ENCODE measurements at places on chromosomes 6 and 20.
A peak's percentile ranks its signal among the peaks of the same experiment; 100 is the strongest.

DNA sequence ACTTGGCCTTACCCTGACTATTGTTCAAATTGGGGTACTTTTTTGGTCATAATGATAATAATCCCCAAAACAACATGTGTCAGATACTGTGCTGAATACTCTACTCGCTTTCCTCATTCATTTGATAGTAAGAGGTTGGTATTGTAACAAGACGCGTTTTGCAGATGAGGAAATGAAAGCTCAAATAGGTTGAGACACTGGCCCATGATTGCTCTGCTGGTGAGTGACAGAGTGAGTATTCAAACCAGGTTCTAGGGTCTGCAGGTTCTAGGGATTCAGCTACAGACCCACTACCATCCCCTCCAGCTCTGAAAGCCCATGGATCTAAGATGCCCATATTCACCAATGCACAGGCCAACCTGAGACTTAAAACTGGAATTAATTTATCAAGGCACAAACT lies 1.3 kb upstream of the ENPP4 start:
- no peak for DNase-seq

- no peak for DNase-seq
Measured at GRCh38 chr20:61385296-61385695, 133.2 kb downstream of the CDH4 start.

- DNase-seq, result no peak
Measured at GRCh38 chr6:105642708-105643107, 239.8 kb upstream of the PREP start.

DNA sequence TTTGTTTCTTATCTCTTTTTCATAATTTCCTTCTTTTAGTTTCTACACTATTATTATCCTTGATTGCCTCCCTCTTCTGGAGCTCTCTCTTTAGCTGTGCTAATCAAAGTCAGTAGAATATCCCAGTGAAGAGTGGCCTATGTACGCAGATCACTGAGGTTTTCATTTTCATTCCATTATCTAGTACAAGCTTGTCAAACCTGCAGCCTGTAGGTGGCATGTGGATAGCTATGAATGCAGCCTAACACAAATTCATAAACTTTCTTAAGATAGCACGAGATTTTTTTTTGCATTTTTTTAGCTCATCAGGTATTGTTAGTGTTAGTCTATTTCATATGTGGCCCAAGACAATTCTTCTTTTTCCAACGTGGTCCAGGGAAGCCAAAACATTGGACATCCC lies 825.7 kb upstream of the MAP3K7 start:
- DNase-seq, result no peak

GRCh38 chr6:40586369-40587201 lies 579 bp downstream of the LRFN2 start:
- no peak for DNase-seq

GRCh38 chr6:136113736-136114173 lies 136.4 kb downstream of the MTFR2 start:
- no peak for DNase-seq

GRCh38 chr6:161963634-161964234 lies 689.9 kb upstream of the AGPAT4 start:
- DNase-seq, result no peak

DNA sequence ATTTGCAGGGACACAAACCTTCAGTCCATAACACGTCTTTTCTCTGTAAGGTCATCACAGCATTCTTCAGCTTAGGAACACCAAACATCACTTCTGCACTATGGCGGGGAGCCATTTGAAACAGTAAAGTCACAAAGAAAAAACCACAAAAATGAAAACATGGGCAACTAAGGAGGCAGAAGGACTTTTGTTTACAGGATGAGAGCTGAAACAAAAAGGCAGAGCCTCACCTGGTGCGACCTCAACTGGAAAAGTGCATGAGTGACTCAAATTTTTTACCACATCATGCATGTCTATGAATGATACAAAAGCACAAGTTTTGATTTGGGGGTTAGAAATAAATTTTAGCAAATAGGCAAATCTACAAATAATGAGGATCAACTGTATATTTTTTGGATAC lies 68.2 kb upstream of the TNFAIP3 start:
- DNase-seq, result no peak

GRCh38 chr6:33312361-33313104 lies 1.3 kb downstream of the TAPBP start:
- DNase-seq, result peak; percentile 70

DNA sequence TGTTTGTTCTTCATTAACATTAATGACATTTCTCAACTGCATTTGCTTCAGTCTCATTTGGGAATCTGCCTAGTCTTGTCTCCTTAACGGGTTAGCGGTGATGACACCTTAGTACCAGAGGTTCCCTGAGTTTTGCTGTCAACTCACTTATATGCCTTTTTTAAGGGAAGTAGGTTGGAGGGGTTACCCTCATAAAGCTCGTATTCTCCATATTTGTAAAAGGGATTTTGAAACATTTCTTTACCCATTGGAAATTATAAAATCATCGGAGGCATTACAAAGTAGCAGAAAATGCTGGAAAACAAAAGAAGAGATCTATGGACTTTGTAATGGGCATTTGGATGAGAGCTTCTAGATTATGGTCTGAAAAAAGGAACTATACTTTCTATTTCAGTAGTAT lies 88.7 kb upstream of the PRDM1 start:
- DNase-seq, result no peak

DNA sequence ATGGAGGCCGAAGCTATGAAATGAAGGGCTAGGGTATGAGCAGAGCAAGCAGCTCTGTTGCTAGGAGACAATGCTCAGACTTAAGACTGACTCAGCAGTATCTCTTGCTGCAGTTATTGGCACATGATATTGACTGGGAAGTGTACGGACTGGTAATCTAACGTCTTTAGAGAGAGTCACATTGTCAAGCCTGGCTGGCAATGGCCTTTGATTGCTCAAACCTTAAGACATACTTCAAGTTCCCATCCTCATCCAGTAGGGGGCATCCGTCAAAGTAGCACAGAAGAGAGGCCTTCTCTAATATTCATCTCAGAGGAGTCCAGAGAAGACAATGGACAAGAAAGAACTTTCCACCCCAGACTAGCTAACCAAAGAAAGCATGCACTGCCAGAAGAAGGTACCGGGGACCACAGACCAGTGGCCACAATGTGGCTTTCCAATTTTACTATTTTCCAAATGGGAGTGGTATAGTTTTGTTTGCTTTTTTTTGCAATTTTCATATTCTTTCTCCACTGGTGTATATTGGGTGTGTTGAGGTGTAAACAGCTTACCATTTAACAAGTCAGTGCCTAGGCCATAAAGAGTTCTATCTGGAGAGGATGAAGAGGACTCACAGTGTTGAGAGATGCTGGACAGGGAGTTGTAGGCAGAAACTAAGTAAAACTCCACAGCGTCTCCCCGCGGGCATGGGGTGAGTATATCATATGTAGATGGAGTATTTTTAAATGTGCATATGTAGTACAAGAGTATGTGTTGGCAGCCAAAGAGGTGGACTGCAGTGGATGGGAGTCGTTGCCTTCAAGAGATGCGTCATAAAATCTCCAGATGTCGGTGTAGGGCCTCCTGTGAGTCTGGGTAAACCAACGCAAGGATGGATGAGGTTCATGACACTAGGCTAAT lies 36.7 kb downstream of the LRFN2 start:
- DNase-seq, result no peak

- DNase-seq, result no peak
Measured at GRCh38 chr6:79031821-79032590, 46.0 kb downstream of the PHIP start.

DNA sequence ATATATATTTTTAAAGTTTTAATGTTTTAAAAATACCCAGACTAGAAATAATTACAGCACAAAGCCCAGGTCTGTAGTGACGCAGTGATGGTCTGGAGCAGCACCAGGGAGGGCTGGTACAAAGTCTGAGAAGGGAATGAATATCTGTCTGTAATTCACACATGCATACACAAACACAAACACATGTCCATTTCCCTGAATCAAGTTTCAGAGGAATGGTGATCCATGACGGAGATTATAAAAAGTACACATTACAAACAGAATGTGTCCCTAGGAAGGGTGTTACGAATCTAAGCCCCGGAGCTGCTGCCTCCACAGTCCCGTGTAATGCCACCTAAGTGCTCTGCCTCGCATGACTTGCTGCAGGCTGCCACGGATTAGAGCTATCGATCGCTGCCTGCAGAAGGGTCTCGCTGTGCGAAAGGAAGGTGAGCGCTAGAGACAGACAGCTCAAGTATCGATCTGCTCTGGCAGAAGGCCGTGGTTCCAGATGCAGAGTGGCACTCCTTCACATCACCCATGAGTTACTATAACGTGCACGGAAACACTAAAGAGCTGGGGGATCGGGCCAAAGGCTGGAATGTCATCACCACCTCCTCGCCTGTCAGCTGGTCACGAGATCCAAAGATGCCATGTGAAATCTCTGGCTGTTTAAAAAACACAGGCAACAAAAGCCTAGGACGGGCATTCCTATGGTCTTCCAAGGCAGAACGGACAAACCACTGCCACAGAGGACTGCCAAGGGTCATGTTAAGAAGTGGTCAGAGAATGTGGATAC lies 87.1 kb downstream of the INSM1 start:
- no peak for DNase-seq

GRCh38 chr6:100449239-100449691 lies 15.5 kb downstream of the SIM1 start:
- no peak for DNase-seq

DNA sequence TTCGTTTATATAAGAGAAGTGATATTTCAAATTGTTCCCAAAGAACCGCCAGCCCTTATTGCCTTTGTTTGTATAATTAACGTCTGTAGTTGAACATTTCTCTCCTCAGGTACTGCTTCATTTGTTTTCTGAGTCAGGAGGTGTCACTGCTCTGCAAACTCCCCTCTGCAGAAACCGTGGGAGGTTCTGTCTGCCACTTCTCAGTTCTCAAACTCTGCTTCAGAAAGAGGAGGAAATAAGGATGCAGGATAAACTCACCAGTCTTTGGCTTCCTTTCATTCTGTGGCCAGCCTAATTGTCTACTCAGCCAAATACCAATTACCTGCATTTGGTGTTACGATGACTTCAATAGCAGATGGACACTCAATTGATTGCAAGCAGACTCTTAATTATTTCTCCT lies 149.8 kb downstream of the PAK5 start:
- no peak for DNase-seq

- DNase-seq, result no peak
Measured at GRCh38 chr6:63923139-63923739, 287.6 kb downstream of the PHF3 start.

GRCh38 chr6:90266905-90267621 lies 29.6 kb downstream of the BACH2 start:
- DNase-seq, result no peak

GRCh38 chr6:134519465-134519864 lies 201.6 kb upstream of the SGK1 start:
- DNase-seq, result no peak

DNA sequence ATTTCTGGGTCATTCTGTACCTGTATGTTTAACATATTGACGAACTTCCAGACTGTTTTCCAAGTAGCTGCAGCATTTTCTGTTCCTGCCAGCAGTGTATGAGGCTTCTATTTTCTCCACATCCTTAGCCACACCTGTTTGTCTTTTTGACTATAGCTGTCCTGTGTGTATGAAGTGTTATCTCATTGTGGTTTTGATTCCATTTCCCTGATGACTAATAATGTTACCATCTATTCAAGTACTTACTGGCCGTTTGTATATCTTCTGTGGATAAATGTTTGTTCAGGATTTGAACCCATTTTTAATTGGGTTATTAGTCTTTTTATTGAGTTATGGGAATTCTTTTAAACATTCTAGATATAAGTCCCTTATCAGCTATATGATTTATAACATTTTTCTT lies 95.2 kb downstream of the JAG1 start:
- no peak for DNase-seq

DNA sequence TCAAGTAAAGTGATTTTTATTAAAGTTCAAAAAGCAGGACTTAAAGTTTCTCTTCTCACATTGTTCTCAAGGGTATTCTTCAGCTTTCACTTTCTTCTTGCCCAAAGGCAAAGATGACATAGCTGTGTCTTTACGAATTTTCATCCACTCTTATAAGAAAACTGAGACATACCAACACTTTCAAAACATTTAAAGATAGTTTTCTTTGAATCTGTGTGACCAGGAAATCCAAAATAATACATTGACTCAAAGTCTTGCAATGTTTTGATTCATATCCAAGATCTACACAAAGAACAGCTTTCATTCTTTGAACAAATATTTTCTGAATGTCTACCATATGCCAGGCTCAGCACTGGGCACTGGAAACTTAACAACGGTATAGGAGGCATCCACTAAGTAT lies 117.9 kb downstream of the SIM1 start:
- DNase-seq, result no peak

GRCh38 chr20:21613512-21613911 lies 92.0 kb upstream of the PAX1 start:
- DNase-seq, result no peak

- no peak for DNase-seq
Measured at GRCh38 chr6:56771189-56771588, 128.5 kb upstream of the DST start.

GRCh38 chr20:52787216-52787615 lies 184.9 kb upstream of the TSHZ2 start:
- DNase-seq, result no peak

DNA sequence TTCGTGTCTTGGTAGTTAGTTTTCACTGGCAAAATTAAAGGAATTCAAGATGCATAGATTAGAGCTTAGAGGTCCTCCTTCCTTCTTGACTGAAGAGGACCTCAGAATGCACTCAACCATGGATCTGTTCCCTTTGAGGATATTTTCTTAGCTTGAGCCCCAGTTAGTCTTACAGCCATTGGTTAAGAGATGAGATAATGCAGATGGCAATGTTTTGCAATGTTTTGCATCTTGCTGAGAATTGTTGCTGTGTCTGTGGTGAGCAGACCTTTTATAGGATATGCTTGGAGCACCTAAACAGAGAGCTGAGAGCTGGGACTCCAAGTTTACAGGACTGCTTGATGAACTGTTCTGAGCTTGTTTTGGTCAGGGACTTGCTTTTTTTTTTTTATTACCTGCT lies 107.5 kb downstream of the TMEM170B start:
- no peak for DNase-seq

- DNase-seq, result no peak
Measured at GRCh38 chr6:149445095-149445466, 39.7 kb downstream of the ZC3H12D start.

GRCh38 chr6:111031151-111031550 lies 49.3 kb downstream of the RPF2 start:
- DNase-seq, result no peak
